Stimulated activated CD4-positive, alpha-beta T cell treated with anti-CD3 and anti-CD28 coated beads, TNF-alpha, amount 100 ng/mL, for 1 hour (primary cell): ENCODE measurements at places on chromosomes 1 and 21.

- DNase-seq = no peak
Observed at GRCh38 chr1:77762072-77762476, 2.4 kb upstream of the USP33 start.

DNA sequence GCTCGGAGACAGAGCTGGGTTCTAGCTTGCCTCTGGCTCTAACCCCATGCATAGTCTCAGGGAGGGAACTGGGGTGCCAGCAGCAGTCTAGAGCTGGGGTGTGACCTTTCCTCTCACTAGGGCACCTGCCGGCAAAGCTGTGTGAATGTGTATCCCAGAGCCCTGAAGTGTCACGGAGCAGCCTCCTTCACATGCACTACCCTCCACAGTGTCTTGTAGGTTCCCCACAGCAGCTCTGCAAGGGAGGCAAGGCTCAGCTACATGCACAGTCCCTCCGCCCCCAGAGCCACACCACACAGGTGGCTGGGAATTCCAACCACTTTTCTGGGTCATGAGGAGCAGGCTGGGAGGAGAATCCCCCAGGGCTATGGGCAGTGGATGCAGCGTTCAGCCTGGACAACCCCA lies 7.7 kb upstream of the HPCA start:
- no peak for DNase-seq

DNA sequence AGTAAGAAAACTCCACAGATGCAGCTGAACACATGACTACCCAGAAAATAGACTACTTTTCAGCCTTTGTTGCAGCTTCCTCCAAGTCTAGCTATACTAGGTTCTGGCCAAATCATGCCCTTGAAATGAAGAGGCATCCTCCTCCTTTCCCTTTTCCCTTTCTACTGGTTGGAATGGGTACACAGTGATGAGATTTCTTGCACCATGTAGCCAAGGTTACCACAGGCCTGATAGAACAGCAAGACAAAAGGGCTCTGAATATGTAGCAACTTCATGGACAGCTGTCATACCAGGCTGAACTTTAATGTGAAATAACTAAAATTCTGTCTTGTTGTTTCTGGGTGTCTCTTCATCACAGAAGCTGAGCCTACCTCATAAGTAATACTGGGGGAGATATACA lies 146.5 kb downstream of the PDE4B start:
- no peak for DNase-seq

DNA sequence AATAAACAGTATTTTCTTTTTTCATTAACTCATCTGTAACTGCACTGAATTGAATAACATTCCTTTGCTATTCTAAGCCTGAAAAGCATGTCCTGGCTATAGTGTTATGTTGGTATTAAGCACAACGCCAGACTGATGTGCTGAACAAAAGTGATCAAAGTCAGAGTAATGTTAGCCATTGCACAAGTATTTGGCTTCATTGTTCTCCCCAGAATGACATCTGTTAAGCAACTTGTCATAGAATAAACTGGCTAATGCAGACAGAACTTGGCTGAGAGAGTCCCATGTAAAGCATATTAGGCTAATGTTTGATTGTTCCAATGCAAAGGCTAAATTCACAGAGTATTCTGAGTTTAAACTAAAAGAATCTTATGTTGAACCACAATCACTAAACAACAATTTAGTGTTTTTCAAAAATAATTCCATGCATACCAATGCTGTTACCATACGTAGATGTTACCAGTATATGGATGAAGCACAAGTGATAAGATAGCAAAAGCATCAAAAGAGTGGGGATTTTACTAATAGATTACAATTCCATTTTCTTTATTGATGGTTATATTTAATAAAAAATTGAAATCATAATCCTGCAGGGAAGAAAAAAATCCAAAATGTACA lies 235.3 kb upstream of the DMRTA2 start:
- DNase-seq = no peak

DNA sequence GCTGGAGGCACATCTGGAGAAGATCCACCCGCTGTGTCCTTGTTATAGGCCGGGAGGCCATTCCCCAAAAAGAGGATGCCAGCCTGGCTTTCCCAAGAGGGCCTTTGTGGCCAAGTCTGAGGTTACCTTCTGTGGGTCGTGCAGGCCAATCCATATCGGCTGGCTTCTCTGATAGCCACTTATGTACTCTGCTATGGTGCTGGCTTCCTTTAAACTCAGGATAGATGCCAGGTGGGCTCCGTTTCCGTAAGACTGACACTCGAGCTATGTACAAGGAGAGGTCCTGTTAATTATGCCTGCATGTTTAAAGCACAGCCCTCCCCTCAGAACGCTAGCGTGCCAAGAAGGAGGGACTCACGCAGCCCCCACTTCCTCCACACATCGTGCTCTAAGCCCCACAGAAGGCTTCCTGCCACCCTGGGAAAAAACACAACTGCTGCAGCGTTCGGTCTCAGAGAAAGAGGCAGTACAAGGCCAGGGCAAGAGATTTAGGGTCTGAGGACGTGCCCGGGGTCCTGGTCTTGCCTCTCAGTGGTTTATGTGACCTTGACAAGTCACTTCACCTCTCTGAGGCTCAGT lies 11.6 kb downstream of the REG4 start:
- no peak for DNase-seq

GRCh38 chr1:45488666-45489377 lies 2.1 kb downstream of the TESK2 start:
- no peak for DNase-seq

DNA sequence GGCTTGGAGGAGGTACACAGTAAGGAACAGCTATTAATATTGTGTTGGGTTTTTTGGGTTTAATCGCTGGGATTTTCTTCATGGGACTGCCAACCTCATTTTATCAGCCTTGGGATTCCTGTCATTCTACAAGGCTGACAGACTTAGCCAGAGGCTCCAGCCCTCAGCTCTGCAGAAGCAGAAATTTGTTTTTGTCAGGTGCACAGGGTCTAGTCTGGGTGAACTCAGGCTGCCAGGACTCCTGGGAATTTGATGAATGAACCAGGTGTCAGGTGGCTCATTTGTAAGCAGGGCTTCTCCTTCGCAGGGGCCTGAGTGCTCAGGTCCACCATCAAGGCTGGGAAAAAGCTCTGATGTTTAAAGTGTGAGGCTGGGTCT lies 11.5 kb upstream of the ZNF362 start:
- no peak for DNase-seq

GRCh38 chr1:64469116-64469976 lies 583 bp upstream of the CACHD1 start:
- DNase-seq = no peak

DNA sequence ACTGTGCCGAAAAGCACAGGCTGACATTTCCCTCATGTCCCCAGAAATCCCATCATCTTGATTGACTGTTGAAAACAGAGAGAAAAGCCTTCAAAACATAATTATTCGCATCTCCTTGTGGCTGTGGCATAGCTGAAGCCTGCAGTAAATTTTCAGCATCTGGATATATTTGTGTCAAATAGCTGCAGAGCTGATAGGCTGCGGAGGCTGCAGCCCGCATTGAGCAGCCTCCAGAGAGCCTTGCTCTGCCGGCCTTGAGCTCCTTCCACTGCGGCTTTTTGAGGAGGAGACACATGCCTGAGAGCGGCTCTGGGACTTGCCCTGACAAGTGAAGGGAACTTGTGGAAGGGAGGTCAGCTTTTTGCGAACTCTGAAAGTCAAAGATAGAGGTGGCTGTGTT lies 144.7 kb downstream of the RYR2 start:
- DNase-seq = no peak

DNA sequence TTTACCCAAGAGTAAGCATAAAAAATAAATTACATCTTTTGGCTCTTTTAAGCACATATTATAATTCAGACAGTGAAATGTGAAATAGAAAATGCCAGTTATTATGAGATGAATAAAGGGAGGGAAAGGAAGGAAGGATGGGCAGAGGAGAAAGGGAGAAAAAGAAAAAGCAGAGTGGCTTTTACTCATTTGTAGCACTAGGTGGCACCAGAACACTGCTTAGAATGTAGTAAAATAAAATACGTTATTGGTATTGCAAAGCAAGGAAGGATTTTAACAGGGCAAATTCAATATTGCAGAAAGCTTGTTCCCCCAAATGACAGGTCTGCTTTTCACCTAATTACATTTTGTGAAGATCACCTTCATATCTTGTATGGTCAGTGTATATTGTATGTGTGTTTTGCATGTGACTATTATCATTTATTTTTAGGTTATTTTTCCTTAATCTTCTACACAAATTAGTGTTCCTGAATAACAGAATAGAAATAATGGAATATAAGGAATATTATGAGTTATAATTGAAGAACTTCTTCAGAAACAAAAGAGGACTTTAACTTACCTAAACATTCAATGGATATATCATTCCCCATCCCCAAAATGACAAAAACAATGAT lies 9.1 kb upstream of the PCNX2 start:
- DNase-seq = no peak

GRCh38 chr1:95089650-95090287 lies 17.0 kb upstream of the ALG14 start:
- no peak for DNase-seq
